ENCODE measurements at places on chromosomes 4 and X.

DNA sequence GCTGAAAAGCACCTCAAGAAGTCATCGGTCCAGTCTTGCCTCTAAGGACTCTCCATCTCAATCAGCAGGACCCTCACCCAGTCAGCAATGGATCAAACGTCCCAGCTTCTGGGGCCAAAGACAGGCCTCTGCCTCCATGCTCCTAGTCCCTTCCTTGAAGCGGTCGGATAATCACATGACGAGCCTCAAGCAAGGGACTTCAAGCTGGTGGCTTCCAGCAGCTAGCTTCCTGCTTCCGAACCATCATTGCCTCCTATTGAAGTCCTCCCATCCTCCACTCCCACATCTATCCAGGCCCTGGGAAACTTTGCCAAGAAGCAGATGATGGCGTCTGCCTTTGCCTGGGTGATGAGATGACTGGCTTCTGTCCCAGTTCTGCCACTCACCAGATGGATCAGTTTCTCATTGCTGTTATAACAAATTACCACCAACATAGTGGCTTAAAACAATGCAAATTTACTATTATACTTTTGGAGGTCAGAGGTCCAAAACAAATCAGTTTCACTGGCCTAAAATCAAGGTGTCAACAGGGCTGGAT lies 135.2 kb upstream of the MAMLD1 start:
- no peak for DNase-seq

- DNase-seq, result no peak
These were observed 644.5 kb upstream of the DIPK2B start for GRCh38 chrX:45845142-45845541.

DNA sequence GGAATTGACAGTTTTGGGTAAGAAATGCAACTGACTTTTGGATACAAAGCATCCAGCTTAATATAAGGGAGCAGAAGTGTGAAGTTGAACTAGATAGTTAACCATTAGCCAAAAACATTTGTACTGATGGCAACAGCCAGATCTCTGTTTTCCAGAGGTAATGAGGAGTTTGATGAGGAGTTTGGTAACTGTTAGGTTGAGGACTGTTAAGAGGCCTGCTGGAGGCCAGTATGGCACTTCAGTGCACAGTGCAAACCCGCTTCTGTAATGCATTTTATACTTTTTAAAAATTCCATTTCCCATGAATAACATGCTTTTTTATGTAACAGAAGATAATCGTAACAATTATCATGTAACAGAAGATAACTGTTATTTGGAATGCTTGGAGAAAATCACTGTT lies 30.0 kb downstream of the CDKL5 start:
- DNase-seq, result no peak

DNA sequence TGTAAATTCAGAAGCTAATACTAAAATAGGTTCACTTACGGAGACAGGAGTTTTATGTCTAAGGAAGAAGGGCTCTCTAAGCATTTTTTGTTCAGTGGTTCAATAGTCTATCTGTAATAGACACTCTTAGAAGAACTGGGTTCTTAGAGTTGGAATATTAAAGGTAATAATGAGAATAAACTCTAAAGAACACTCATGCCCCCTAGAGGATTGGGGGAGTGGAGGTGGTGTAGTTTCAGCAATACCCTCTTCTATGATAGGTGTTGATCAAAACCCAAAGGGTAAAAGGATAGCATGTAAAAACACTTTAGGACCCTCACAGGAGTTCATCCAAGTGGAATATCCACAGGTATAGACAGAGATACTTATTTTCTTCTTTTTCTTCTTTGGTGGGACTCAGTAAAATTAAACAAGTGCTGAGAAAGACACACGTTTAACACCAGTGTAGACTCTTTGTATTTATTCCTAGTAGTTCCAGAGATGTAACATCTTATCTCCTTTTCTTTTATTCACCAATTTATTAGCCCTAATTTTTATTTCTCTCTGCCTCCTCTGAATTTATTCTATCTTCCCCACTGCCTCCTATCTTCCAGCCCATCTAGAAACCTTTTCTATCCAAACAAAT lies 25.7 kb upstream of the MND1 start:
- DNase-seq, result no peak

DNA sequence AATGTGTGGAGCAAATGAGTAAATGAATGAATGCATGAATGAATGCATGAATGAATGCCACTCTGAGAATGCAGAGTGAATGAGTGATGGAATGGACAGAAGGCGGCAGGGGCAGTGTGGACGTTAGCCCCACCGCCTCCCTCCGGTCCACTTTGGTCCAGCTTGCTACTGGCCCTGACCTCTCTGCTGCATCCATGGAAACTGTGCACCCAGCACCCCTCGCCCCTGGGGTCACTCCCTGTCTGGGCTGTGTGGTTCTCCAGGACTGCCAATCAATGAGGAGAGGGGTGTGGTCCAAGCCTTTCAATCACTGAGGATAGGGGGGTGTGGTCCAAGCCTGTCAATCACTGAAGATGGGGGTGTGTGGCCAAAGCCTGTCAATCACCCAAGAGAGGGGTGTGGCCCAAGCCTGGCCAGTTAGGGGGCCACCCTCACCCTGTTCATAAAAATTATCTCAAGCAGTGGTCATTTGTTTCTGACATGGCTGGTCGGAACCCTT lies 39.2 kb upstream of the ASMTL start:
- peak; percentile 62 for DNase-seq

DNA sequence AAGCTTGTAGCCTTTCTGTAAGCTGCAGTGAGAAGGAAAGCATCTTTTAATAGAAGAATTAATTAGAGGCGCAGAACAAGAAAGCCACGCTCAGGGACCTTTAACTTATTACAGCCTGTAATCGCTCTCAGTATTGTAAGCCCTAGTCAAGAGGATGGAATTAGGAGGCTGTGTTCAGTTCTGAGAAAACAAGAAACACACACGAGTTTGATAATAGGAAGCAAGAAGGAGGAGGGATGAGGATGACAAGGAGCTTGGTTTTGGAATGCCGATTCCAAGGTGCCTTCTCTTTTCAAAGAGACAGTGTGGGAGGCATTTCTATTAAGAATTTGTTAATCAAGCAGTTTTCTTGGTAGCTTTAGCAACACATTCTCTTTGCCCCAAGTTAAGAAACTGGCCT lies 69.3 kb downstream of the NYX start:
- no peak for DNase-seq

DNA sequence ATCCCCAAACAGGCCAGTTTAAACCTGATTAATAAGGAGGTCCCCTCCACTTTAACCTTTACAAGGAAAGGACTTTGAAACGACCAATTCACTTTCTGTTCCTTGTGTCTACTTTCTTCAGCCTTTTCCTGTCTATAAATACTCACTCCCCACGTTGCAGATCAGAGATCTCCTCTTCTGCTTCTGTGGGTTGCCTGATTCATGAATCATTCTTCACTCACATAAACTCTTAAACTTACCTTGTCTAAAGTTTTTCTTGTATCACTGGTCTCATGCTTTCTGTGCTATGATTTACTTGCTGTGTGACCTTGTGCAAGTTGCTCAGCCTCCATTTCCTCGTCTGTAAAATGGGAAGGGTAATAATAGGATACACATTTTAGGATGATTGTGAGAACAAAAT lies 236.1 kb downstream of the QDPR start:
- no peak for DNase-seq

- DNase-seq, result no peak
These were observed 452.2 kb upstream of the FTHL17 start for GRCh38 chrX:31523884-31524536.

DNA sequence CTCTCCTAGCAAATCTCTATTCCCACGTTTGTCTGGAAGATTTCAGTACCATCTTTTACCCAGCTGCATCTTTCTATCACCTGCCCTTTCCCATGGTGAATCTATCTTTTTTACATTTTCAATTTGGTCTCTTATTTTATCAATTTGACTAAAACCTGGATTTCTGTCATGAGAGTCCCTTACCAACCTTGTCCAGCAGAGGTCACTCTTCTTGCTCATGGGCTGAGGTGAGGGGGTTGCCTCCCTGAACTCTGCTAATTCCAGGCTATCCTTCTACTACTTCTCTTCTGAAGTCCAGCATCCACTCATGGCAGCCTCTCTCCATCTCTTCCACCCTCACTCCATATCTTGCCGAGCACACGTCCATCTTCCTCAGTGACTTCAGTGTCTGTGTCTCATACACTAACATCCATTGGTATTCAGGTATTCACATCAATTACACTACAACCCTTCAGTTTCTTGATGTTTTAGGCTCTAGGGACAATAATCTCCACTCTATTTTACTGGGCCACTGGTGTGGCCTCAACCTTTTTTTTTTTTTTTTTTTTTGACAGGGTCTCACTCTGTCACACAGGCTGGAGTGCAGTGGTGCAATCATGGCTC lies 17.8 kb upstream of the ZNF827 start:
- peak; percentile 16 for DNase-seq

GRCh38 chr4:89949782-89950387 lies 55.2 kb downstream of the MMRN1 start:
- no peak for DNase-seq

GRCh38 chr4:88803600-88804096 lies 106.0 kb upstream of the NAP1L5 start:
- DNase-seq, result no peak

GRCh38 chr4:12123707-12124106 lies 695.0 kb upstream of the HS3ST1 start:
- no peak for DNase-seq

- DNase-seq, result no peak
These were observed 60.2 kb upstream of the HS3ST1 start for GRCh38 chr4:11488657-11489452.

DNA sequence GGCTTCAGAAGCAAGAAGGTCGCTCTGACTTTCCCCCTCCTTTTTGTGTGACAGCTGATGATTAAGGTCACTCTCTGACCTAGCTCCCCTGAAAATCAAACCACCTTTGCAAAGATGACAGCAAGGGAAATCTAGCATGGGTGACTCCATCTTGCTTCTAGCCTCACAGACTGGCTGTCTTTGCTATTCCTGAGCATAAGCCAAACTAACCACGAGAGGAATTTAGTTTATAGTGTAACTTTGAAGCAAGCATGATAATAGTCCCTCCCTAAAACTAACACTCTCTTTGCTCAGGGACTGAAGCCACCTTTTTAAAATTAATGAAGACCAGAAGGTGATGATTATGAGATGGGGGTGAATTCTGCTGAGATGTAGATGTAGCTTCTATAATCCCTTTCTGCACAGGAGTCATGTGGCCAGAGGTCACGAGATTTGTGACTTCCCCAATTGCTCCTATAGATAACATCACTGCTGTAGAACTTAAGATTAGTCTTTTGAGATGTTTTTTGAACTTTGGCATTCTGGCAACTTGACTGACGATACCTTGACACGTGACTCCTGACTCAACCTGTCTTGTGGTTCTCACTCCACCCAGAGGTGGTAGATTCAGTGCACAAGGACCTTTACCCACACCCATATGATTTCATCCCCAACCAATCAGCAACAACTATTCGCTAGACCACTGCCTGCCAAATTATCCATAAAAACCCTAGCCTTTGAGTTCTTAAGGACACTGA lies 14.9 kb upstream of the PDE5A start:
- DNase-seq, result no peak

DNA sequence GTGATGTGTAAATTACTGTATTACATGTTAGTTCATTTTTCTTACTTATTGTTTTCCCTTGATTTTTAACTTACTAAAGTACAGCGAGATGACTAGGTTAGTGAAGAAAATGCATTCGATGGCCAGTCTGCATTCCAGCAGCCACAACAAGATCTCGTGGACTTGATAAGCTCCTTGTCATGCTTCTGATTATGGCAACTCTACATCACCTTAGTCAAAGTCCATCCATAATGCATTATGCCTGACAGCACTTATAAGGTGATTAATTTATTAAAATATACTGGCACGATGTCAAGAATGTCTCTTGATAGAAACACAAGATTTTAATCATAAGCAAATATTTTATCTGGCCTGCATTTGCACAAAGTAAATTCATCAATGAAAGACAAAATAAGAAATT lies 109.9 kb upstream of the NAP1L5 start:
- DNase-seq, result no peak

DNA sequence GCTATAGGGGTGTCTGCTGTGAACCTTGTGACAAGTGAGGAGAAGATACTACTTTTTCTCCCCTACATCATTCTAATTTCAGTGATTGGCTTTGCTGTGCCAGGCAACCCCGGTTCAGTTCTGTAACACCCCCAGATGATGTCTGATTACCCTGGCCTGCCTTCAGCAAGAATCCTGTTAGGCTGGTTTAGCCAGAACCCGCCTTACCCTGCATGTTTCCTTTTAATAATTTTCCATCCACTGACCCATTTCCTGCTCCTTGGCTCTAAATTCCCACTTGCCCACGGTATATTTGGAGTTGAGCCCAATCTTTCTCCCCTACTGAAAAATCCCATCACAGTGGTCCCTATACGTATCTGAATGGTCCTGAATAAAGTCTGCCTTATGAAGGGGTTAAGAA lies 46.5 kb upstream of the HPSE start:
- no peak for DNase-seq

DNA sequence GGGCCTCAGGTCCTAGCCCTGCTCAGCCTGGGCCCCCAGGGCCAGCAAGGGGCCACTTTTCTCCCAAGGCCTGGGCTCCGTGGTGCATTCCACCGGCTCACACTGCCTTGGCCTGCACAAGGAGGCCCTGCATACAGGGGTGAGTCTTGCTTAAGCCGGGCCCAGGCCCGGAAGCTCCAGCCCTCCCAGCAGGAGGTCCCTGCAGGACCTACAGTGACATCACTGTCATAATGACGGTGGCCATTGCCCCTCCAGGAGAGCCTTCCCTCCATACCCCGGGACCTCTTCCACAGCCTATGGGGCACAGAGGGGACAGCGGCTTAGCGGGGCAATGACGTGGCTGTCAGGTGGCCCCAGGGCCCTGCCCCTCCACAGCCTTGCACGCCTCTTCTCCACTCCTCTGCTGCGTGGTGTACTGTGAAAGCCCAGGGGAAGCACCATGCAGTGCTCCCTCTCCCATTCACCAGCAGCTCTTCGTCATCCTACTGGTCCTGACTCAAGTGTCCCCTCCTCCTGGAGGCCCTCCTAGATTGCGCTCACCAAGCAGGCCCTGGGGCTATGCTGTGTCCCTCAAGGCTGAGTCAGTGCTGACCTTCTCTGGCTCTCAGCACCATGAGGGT lies 32.3 kb upstream of the AFAP1 start:
- no peak for DNase-seq

DNA sequence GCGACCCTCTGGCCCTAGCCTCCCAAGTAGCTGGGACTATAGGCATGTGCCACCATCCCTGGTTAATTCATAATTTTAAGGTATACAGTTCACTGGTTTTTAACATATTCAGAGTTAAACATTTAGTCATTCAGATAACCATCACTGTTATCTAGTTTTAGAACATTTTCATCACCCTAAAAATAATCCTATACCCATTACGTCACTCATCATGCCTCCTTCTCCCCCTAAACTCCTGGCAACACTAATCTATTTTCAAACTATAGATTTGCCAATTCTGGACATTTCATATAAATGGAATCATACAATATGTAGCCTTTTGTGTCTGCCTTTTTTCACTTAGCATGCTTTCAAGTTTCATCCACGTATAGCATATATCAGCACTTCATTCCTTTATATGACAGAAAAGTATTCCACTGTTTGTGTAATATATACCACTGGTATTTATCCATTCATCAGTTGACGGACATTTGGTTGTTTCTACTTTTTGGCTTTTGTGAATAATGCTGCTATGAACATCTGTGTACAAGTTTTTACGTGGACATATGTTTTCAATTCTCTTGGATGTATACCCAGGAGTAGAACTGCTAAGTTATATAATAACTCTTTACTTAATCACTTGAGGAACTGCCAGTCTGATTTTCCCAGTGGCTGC lies 32.0 kb upstream of the RPS3A start:
- no peak for DNase-seq

GRCh38 chr4:4772534-4772933 lies 86.9 kb upstream of the MSX1 start:
- DNase-seq, result no peak
